ENCODE measurements at places on chromosomes 6 and 20.

- no peak for DNase-seq
Observed at GRCh38 chr6:64083261-64083660, 447.7 kb downstream of the PHF3 start.

GRCh38 chr6:47005486-47005885 is 36.6 kb downstream of the ADGRF1 start:
- DNase-seq = no peak

DNA sequence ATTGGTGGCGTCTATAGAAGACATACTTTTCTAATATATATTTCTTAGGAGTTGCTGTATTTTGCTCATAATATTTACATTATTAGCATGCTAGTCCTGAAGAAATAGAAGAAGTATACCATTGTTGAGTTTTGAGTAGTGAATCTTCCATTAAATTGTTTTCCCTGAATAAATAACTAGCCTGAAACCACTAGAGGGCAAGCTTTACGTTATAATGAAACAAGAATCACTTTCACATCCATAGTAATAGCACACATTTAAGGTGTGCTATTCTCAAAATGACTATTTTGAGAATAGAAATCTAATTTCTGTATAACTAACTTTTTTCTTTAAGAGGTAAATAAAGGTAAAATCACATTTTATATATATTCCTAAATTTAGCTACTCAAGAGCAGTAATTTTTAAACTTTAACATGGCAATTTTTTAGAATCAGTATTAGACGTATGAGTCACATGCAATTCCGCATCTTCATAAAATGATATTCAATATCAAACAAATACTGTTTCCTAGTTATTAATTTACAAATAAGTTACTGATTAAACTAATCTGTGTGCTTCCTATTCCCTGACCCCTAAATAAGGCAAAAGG is 213.2 kb upstream of the MANEA start:
- no peak for DNase-seq

DNA sequence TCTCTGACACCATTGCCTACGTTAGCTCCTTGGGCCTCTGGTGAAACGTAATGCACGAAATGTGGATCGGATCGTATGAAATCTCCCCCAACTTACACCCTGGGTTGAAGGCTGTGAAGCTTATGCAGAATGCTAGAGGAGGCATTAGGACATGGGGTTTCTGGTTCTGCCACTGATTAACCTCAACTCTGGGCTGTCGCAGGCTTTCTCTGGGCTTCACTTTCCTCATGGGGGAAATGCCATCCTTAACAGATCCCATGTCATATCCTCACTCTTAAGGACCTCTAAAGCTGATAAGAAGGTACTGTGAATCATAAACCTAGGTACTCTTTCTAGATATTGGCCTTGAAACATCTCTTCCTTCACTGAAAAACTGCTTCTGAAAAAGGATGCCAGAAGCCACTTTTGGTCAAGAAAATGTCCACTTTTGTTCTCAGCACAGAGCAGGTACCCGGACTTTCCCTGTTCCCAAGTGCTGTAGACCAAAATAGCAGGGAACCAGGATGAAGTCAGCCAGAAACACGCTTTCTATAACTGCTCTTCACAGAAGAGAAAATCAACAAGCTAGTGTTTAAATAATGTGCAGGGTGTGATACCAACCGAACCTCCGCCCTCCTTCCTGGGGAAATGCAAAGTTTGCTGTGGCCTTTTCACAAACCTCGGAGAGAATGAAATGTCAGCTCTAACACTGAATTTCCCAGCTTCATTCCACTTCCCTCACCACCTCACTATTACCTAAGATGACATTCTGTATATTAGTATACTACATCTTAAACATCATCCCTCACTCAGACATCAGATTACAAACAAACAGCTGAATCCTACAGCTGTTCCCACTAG is 118.9 kb downstream of the BACH2 start:
- no peak for DNase-seq

DNA sequence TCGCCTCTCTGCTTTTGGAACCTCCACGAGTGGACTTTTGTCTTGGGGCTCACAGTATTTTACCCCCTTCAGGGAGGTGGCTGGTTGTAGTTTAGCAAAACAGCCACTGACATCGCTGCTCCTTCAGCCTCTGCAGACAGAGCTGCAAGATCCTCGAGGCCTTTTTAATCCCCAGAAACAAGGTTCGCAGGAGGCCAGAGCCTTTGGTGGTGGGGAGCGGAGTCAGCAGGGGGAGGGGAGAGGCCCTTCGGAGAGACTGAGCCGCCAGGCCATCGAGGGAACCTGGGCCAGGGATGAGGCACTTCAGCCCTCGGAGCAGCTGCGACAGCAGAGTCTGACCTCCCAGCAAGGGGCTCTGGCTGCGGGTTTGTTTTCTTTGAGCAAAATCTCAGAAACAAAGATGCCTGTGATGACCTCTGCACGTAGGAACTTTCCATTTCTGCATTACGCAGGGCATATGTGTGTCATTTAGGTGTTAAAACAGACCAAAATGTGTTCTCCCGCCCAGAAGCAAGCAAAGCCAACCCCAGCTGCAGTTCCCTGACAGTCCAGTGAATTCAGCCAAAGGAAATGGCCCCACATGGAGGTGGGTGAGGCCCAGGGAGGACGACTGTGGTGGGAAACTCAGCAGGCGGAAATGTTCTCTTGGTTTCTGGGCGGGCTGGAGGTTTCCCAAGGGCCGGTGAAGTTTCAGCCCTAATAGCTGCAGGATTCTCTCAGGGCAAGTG is 171.2 kb upstream of the SULF2 start:
- DNase-seq = no peak

DNA sequence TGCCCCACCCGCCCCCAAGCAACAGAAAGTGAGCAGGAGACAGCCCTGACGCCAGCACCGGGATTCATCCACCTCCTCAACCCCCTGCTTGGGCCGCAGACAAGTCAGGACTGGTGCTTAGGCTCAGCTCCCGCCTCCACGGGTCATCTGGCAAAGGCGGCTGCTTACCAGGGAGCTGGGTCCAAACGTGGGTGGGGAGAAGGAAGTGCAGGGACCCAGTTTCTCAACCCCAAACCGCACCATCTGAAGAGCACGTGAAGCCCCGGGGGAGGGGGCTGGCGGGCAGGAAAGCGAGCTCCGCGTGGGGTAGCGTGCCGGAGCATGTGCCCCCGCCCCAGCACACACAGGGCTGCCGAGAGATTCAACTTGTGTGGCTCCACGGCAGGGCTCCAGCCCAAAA is 87.2 kb downstream of the BMP7 start:
- no peak for DNase-seq

DNA sequence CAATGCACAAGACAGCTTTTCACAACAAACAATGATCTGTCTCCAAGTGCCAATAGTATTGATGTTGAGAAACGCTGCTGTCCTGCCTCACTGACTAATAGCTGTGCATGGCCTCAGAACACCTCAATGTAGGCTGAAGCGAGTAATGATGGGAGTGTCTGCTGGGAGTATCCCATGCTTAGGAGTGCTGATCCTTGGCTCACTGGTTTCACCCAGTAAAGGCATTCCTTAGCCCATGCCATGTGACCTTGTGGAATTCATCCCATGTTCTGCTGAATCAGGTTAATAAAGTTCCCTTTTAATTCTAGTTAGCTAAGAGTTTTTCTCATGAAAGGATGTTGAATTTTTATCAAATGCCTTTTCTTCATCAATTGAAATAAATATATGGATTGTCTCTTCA is 3.8 kb upstream of the WFDC12 start:
- DNase-seq = no peak

GRCh38 chr6:7978736-7979135 is 68.1 kb upstream of the TXNDC5 start:
- DNase-seq = no peak
